ENCODE measurements at places on chromosomes 16 and 17.

- DNase-seq = no peak
These were observed 10.6 kb downstream of the RBFOX1 start for GRCh38 chr16:7343243-7343642.

GRCh38 chr17:18319604-18320256, 4.6 kb downstream of the SMCR8 start:
- no peak for DNase-seq

- DNase-seq = no peak
These were observed 64.5 kb downstream of the SMPD3 start for GRCh38 chr16:68383858-68384257.

DNA sequence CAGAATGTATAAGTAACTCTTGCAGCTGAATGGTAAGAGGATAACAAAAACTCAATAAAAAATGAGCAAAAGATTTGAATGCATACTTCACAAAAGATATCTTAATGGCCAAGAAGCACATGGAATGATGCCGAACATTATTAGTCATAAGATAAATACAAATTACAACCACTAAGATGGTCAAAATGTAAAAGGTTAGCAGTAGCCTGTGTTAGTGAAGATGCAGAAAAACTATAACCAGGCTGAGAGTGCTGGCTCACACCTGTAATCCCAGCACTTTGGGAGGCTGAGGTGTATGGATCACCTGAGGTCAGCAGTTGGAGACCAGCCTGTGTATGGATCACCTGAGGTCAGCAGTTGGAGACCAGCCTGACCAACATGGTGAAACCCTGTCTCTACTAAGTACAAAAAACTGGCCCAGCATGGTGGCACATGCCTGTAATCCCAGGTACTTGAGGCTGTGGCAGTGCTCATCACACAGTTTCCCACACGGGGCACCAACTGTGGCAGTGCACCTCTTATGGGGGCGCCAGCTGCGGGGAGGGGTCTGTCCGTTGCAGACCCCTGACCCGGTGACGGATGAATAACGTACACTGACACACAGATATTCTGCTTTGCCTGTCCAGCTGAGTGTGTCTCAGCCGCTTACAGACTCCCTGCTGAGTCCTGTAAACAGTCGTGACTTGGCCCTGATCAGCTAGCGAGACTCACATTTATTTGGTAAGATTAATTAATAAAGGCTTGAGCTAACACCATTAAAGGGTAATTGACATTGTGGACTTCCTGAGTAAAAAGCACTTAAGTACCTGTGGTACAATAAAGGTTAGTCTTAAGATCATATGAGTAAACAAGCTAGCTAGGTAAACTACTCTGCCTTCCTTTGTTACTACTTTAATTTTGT, 45.7 kb upstream of the FAM20A start:
- no peak for DNase-seq

DNA sequence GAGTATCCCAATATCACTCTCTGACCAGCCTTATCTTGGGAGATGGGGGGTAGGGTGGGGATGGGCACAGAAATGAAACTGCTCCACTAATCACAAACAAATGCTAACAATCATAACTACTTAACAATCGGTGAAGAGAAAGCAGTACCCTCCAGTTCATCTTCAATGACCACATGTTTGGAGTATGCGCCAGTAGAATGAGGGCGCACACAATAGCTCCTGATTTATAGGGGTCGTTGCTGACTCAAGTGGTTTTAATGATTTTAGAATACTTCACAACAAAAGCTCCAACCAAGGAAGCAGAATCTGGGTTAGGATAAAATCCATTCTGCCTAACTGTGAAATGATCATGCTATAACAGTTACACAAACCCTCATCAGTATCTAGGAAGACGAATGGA, 184.4 kb downstream of the AATF start:
- no peak for DNase-seq

DNA sequence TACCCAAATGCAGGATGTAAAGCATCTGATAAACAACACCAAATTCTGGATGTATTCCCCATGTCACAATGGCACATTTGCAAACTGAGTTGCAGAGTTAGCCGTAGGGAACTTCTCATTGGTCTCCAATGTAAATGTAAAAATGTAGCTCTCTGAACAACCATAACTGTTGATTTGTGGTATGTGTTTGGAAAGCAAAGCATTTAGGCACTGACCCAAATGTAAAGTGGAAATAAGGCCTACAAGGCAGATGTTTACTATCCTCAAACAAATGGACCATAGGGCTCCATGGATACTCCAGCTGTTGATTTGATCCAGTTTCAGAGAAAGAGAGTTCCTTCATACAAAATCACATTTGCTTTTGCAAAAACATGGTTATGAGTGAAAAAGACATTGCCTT, 223.0 kb upstream of the ELAC2 start:
- DNase-seq = no peak

DNA sequence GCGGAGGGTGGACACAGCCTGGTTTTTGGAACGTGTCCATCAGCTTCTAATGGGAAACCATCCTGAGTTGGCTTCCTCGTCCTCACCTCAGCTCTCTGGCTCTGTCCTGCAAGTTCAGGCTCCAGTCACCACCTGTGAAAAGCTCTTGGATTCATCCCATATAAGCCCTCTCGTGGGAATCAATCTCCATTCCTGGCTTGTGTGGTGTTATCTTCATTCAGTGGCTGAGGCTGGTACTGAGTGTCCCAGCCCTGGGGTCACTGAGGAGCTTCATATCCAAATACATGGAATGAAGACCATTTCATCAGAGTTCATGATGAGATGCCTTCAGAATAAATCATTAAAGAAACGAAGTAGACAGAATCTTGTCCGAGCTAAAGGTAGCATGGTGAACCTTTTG, 189.2 kb downstream of the RBFOX1 start:
- no peak for DNase-seq

DNA sequence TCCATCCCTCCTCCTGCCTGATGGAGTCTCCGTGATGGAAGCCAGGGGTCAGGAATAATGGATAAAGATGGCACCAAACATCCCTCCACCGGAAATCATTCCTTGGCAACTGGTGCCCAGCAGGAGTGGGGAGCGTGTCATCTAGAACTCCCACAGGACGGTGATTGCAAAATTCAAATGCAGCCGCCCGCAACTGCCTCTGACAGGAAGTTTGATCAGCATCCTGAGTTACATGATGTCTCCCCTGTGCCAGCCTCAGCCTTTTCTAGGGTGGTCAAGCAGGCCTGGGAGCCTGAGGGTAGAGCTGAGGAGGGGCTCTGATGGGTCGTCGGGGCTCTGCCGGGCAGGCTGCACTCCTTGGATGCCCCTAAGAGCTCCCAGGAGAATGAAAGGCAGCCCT, 52.8 kb downstream of the GSG1L start:
- DNase-seq = no peak

DNA sequence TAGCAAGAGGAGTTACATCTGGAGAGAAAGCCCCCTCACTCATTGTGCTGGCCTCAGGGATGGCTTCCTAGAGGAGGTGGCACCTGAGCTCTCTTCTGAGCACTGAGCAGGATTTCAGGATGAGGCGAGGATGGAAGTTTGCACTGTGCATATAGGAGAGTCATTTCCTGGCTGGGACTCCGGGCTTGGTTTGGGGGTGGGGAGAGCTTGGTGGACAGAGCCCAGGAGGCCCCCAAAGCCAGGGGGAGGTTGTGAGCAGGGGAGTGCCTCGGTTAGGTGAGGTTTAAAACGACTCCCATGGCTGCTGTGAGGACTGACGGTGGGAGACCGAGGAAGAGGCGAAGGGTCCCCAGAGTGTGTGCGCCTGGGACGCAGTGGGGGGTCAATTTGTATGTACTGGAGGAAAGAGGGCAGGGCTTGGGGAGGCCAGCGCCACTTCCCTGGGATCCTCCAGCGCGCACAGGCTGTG, 1.2 kb downstream of the CAMKK1 start:
- DNase-seq = no peak

GRCh38 chr16:56357241-56357764, 68.0 kb downstream of the AMFR start:
- DNase-seq = no peak

GRCh38 chr16:53599548-53599947, 96.5 kb upstream of the AKTIP start:
- no peak for DNase-seq
